ENCODE measurements at places on chromosomes 7 and 10.

GRCh38 chr7:37832194-37832593 lies 16.2 kb upstream of the NME8 start:
- no peak for DNase-seq

GRCh38 chr10:131260031-131260430 lies 51.5 kb downstream of the TCERG1L start:
- no peak for DNase-seq

DNA sequence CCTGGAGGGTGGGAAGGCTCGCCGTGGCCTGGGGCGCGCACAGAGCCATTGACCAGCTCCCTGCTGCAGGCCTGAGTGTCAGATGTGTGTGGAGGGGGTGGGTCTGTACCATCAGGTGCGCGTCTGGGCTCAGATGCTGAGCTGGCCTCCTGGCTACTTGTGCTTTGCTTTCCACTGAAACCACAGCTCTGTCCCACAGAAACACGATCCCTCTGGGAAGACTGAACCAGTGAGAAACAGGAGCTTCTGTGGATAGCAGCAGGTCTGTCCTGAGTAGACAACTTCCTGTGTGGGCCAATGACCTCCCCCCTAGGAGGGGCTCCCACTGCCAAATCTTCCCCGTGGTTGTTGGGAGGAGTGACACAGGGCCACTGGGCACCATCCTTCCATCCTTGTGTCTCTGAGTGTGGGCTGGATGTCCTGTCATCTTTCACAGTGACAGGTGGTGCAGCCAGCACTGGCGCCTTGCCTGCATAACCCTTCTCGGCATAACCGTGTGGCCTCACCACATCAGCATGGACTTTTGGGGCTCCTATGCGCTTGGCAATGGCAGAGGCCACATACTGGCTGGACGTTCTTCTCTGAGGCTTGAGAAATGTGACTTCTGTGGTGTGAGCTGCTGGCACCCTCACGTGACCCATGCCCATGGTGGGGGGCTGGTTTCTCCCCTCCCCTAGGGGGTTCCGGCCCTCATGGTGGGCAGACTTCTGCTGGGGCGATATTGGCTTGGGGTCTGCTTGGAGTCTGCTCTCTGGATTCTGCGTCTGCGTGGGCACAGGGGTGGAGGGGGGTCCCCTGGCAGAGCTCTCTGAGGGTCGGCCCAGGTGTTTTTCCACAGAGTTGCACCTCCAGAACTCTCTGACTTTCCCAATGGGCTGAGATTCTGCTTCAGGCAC lies 245.5 kb upstream of the GRB10 start:
- no peak for DNase-seq

DNA sequence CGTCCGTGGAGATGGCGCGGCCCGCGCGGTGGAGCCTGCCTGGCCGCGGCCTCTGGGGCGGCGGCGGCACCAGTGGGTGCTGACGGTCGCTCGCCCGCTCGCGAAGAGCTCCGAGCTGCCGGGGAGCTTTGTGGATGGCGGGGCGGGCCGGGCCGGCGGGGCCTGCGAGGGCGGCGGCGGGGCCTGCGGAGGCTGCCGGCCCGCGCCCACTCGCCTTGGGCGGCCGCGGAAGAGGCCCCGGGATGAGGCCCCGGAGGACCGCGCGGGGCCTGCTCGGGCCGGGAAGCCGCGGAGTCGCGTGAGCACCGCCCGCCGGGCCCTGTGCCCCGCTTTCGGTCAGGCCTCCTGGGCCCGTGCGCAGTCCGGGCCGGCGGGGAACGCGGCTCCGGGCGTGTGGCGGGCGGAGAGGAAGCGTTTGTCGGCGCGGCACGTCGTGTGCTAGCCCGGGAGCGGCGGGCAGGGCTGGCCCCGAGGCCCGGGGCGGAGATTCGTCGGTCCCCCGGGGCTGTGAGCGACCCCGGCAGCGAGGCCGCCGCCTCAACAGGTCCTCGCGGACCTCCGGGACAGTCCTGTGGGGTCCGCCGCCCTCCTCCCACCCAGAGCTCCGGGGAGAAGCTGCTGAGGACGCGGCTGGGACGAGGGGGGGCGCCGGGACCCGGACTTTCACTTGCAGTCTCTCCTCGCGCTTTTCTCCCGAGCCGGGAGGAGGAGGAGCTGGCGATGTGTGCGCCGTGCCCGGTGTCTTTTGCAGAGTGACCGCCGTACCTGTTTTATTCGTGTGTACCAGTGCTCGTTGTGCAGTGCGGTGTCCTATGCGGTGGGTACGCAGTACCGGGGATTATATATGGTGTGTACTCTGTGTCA lies 578 bp downstream of the ZMYND11 start:
- DNase-seq = peak; percentile 30

- no peak for DNase-seq
Measured at GRCh38 chr7:92766461-92767003, 69.8 kb downstream of the CDK6 start.

DNA sequence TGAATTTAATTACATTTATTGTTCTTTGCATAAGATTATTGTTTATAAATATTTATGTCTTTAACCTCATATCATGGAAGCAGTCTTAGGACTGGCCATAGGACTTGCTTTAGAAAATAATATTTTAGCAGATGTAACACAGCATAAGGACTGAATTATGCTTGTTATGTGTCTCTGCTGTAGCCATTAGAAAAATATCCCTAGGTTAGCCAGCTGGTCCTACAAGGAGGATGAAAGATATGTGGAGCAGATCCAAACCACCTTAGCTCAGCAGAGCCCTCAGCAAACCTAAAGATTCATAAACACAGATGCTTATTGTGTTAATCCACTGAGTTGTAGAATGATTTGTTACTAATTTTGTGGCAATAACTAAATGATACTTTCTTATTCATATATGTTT lies 166.0 kb upstream of the COL1A2 start:
- DNase-seq = no peak
